ENCODE measurements at places on chromosomes 7 and 10. TPM values are rescaled to one million over a fixed set of nuclear protein-coding genes. Genes with fewer than 3 reads are reported as not detected.

Gene LZTS2
- polyA plus RNA-seq, result 73.9 TPM

GRCh38 chr10:36493516-36493880 is 631.9 kb upstream of the ANKRD30A start:
- DNase-seq, result no peak

DNA sequence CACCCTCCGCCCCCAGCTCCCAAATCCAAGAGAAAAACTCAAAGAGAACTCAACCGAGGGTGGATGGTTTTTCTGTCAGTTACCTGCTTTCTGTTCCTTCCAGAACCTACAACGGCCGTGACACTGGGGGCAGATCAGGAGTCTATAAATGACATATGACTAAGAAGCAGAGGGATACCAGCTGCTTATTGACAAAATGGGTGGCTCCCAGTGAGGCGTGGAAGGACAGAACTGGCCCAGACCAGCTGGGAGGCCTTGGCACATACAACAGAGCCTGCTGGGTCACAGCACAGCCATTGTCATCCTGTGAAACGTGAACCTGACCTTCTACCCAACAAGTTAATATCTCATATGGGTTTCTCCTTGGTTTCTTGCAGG is 84.3 kb upstream of the ADRB1 start:
- no peak for DNase-seq

DNA sequence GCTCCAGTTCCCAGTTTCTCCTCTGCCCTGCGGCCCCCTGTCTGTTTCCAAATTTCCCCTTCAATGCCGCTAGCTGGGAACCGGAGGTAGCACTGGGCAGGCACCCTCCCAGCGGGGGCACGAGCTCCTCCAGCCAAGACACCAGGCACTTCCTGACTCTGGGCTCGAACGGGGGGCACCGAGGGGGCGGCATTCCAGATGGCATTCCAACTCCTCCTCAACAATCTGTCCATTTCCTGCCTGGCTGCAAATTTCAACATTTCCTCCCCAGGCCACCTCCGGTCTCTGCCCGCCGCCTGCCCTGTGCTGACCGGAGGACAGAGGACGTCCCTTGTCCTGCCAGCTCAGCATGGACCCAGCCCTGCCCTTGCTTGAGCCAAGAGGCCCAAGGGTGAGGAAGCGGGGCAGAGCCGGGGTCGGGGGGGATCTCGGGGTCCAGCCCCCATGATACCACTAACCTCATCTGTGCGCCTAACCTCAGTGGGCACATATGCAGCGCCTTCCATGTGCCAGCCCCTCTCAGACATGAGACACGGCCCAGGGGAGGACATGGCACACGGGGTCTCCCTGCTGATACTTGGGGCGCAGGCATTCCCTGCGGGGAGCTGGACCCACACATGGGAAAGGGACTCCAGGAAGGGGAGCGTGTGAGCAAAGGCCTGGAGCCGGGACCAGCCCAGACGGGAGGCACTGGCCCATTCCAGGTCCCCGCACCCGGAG is 58.0 kb downstream of the PDGFA start:
- DNase-seq, result no peak

GRCh38 chr7:142805350-142806021 is 34.7 kb downstream of the PRSS2 start:
- no peak for DNase-seq

GRCh38 chr7:134945691-134946090 is 40.6 kb upstream of the AGBL3 start:
- DNase-seq, result no peak

- DNase-seq, result no peak
Measured at GRCh38 chr7:45717537-45718235, 143.5 kb downstream of the ADCY1 start.

Gene KDM7A
- polyA plus RNA-seq, result 15.5 TPM

GRCh38 chr10:19848226-19848985 is 32.2 kb downstream of the PLXDC2 start:
- DNase-seq, result no peak

DNA sequence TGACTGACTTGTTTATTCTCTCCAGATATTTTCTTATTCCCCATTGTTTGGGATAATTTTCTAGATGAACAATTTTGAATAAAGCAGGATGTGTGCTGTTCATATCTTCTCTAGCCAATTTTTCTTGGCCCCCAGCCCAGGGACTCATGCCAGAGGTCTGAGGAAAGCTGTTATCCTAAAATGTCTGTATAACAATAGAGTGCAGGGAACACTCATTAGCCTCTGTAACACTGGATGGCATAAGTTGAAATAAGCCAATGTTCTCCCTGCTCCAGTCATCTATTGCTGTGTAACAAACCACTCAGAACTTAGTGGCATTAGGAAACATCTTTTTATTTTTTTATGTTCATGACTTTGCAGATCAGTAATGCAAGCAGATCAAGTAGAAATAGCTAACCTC is 121.7 kb upstream of the TRIM24 start:
- DNase-seq, result peak; percentile 19

- DNase-seq, result no peak
Measured at GRCh38 chr10:12389154-12389734, 39.9 kb downstream of the CAMK1D start.

Gene HMX2
- not detected for polyA plus RNA-seq

- DNase-seq, result no peak
Measured at GRCh38 chr7:13850185-13850752, 139.2 kb downstream of the ETV1 start.

DNA sequence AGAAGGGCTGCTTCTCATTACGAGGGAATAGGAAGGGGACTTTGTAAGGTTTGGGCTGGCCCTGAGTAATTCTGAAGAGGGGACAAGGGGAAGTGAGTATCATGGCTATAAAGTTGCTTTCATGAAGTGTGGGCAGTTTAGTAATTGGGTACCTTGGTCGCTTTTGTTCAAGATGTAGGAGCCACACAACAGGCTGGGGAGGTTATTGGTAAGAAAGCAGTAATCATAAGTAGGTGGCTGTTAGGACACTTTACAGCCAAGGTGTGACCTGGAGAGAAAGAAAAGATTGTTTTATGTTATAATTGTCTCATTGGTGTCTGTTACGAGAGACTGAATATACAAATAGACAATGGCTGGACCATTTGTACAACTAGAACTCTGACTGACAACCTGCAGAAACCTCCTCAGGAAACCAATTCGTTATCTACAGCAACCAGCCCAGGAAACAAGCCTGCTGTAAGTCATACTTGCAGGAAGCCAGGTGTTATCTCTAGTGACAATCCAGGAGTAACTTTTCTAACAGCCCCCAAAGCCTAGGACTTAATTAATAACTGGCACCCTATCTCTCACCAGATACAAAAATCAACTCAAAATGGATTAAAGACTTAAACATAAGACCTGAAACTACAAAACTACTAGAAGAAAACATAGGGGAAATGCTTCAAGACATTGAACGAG is 5.0 kb upstream of the CCM2 start:
- DNase-seq, result no peak

- DNase-seq, result no peak
Measured at GRCh38 chr7:24733414-24734060, 23.7 kb downstream of the GSDME start.

GRCh38 chr10:14749070-14749809 is 25.5 kb downstream of the FAM107B start:
- DNase-seq, result no peak

Gene SPAM1
- polyA plus RNA-seq, result not detected

DNA sequence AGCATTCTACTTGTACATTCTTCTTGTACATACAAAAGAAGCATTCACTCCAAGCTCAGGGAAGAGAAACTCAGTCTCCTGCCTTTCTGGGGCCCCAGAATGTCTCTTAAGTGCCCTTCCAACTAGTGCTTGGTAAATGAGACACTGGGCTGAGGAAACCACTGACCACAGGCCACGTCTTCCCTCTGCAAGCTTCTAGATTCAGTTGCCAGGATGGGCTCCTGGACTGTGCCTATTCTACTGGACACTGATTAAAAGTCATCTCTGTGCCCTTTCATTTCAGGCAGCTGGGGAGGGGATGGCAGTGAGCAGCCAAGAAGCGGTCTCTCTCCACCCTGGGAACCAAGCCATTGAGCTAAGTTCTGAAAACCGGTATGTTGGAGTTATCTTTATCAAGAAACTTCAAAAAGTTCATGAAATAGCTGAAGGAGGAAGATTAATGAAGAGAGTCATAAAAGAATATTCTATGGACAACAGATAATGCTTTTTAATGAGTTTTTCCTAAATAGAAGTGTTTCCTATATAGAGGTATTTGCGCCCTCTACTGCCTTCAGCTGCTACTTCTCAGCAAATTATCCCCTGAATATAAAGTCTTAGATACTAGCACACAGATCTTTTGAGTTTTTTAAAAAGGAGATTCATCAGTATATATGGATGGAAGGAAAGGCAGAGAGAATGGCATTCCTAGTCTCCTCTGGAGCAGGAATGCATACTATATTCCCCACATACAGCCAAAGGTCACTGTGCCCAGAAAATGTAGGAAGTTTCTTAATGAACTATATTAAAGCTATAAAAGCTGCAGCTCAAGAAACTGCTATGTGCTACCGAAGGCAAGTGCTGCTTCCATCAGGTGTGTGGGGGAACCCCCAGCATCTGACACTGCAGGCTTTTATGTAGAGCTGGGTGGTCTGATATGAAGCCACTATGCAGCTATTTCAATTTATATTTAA is 8.4 kb upstream of the IFIT1B start:
- DNase-seq, result no peak

Gene TCAF2
- polyA plus RNA-seq, result 6.0 TPM

GRCh38 chr10:47379445-47379785 is 4.7 kb downstream of the ZNF488 start:
- DNase-seq, result no peak

- no peak for DNase-seq
Measured at GRCh38 chr10:86372784-86373239, 6.2 kb upstream of the GRID1 start.

DNA sequence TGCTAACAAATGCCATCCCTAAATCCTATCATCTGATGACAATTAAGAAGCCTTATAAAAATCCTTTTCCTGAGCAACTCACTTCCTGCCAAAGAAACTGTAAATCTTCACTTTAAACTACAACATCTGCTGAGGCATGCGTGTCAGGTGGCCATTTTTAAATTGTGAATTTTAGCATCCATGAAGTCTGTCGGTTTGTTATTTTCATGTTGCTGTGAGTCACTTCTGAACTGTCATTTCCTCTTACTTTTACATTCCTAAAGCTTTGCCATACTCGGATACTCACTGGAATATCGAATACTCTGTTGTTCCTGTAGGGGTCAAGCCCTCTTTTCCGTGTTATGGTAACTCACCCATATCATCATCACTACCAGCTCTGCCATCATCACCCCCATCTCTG is 34.3 kb upstream of the TMEM26 start:
- DNase-seq, result no peak

Gene COL28A1
- 1.6 TPM for polyA plus RNA-seq

- DNase-seq, result no peak
Measured at GRCh38 chr7:90187507-90188050, 24.0 kb upstream of the STEAP2 start.

- DNase-seq, result no peak
Measured at GRCh38 chr10:23512355-23513058, 73.6 kb downstream of the OTUD1 start.

Gene TMEM225B
- polyA plus RNA-seq, result 2.1 TPM

DNA sequence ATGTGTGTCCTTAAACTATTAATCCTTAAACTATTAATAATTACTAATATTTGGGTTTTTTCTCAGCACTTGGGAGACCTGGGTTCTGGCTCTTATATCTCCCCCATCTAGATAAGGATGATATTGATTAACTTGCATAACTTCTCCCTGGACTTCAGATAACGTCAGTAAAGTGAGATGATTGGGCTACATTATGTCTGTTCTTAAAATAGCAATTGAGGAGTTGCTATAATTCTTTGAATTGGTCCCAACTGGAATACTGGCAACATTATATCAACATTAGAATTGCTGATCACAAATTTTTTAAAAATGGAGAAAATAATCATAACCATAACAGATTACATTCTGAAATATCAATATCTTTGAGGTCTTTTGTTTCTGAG is 1.9 kb downstream of the APBB1IP start:
- no peak for DNase-seq

Gene BUD31
- 105 TPM for polyA plus RNA-seq

Gene TUBGCP2
- polyA plus RNA-seq, result 45.7 TPM

DNA sequence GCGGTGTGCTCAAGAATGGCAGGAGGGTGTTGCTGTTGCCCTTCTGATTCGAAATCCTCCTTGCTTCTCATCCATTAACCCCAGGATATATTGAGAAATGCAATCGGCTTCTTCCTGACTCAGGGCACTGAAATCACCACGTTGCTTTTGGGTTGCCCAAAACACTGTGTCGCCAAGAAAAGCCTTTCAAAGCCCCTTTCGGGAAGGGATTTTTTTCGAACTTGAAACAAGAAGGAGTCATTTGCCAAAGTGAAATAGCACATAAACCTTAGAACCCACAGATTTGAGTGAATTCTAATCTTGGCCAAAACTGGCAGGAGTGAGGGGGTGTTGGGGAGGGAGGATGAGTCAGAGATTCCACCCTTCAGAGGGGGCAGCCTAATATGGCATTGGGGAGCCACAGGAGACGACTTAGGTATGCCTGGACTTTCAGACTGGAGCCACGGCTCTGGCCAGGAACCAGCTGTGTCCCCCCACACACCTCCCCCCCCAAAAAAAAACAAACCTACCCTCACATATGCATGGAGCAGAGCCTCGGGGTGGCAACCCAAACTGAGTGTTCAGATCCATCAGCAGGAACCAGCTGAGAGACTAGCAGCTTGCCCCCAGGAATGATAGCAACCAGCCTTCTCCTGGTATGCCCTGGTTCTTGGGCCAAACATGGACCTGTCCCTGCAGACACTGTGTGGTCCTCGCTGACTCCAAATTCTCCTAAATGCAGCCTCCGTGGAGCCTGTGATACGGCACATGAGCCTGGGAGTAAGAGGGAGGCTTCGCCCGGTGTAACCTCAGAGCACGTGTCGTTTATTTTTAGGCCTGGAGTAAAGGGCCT is 138.4 kb downstream of the FGFR2 start:
- no peak for DNase-seq

GRCh38 chr7:80876894-80877414 is 41.9 kb downstream of the SEMA3C start:
- no peak for DNase-seq

DNA sequence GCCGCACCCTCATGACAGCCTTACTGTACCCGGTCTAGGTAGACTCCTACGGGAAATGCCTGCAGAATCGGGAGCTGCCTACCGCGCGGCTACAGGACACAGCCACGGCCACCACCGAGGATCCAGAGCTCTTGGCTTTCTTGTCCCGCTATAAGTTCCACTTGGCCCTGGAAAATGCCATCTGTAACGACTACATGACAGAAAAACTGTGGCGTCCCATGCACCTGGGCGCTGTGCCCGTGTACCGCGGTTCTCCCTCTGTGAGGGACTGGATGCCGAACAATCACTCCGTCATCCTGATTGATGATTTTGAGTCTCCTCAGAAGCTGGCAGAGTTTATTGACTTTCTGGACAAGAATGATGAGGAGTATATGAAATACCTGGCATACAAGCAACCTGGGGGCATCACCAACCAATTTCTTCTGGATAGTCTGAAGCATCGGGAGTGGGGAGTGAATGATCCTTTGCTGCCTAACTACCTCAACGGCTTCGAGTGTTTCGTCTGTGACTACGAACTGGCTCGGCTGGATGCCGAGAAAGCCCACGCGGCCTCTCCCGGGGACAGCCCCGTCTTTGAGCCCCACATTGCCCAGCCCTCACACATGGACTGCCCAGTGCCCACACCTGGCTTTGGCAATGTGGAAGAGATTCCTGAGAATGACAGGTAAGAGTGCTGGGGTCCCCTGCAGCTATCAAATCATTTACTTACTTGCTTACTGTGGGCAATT is 8.5 kb upstream of the CHCHD1 start:
- no peak for DNase-seq

Gene SRRT
- 144 TPM for polyA plus RNA-seq

- no peak for DNase-seq
Measured at GRCh38 chr7:91674470-91674869, 206.0 kb downstream of the MTERF1 start.

GRCh38 chr10:93346694-93347093 is 135.4 kb downstream of the MYOF start:
- DNase-seq, result no peak
